ENCODE measurements at places on chromosomes 5 and 9.

GRCh38 chr5:79847561-79847960 is 143.5 kb downstream of the MTX3 start:
- DNase-seq: no peak

GRCh38 chr5:98563885-98564653 is 209.4 kb upstream of the RGMB start:
- DNase-seq: no peak

- DNase-seq: no peak
These were observed 228.2 kb upstream of the TYRP1 start for GRCh38 chr9:12464910-12465512.

- no peak for DNase-seq
These were observed 15.6 kb upstream of the TRIO start for GRCh38 chr5:14127587-14127986.

GRCh38 chr9:105047742-105048041 is 119.7 kb upstream of the ABCA1 start:
- DNase-seq: no peak

GRCh38 chr9:33467526-33467925 is 6.2 kb downstream of the NOL6 start:
- no peak for DNase-seq

DNA sequence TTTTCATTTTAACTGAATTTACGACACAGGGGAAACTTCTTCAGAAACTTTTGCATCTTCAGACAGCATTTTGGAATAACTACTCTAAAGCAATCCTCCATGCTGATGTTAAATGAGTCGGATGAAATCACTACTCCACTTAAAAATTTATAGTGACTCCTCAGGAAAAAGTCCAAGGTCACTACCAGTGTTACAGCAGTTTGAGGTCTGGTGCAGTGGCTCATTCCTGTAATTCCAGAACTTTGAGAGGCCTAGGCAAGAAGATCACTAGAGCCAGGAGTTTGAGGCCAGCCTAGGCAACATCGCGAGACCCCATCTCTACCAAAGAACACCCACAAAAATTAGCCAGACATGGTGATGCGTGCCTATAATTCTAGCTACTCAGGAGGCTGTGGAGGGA is 5.9 kb upstream of the GAS1 start:
- no peak for DNase-seq

GRCh38 chr5:87079219-87079618 is 188.5 kb upstream of the RASA1 start:
- no peak for DNase-seq

GRCh38 chr5:115289104-115289503 is 7.3 kb downstream of the CCDC112 start:
- DNase-seq: no peak

DNA sequence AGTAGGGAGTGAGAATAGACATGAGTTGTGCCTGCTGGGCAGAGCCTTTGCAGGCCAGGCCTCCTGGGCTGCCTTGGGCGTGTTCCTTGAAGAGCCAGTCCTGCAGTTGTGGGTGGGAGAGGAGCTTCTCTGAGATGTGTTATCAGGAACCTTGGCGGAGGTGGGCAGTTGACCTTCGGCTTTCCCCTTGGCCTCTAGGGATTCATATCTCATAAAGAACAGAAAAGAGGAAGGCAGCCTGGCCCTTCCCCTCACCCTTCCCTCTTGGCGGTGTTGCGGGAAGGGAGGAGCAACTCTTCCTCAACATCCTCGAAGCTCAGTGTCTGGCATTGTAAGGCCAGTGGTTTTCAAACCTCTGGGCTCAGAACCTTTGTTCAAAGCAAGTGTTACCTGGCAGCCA is 59.2 kb downstream of the DAPK1 start:
- DNase-seq: no peak

- no peak for DNase-seq
These were observed 4.3 kb downstream of the FAM174A start for GRCh38 chr5:100539519-100539918.

- no peak for DNase-seq
These were observed 5.2 kb downstream of the IL13 start for GRCh38 chr5:132662925-132663770.

GRCh38 chr5:114402206-114402605 is 40.3 kb downstream of the KCNN2 start:
- DNase-seq: no peak

GRCh38 chr9:89527084-89527483 is 29.2 kb upstream of the SEMA4D start:
- DNase-seq: no peak

DNA sequence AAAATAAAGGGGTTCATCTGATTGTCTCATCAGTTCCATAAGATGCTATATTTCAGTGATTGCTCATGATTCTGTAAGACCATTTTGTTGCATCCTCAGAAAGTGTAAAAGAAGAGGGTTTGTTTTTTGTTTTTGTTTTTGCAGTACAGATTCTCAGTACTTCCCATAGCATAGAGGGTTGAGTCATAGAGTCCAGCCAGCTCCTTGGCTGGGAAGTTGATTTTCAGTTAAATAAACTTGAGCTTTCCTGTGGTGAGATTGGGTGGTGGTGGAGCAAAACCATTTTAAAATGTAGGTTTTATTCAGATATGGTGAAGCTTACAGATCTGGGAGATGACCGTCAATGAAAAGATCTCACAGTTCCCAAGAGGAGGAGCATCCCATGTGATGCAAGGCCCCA is 48.2 kb downstream of the DAPK1 start:
- DNase-seq: no peak

- no peak for DNase-seq
These were observed 209.6 kb downstream of the SEMA6A start for GRCh38 chr5:116365006-116365496.

- no peak for DNase-seq
These were observed 206.0 kb upstream of the PRR16 start for GRCh38 chr5:120258123-120258522.

GRCh38 chr9:118577121-118577520 is 792.1 kb downstream of the BRINP1 start:
- no peak for DNase-seq

DNA sequence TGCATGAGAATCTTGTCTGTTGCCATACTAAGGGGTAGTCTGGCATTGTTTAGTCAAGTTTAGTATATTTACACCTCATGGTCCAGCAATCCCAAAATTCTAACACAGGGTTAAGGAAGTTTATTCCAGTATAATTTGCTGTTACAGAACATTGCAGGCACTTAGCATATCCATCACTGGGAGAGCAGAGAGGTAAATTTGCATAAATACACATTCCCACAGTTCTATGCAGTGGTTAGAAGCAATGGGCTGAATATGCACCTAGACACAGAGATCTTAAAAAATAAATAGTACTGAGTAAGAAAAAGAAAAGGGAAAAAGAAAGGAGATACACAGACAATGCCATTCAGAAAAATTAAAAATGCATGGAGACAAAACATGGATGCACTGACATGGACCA is 692.3 kb upstream of the MEF2C start:
- no peak for DNase-seq

DNA sequence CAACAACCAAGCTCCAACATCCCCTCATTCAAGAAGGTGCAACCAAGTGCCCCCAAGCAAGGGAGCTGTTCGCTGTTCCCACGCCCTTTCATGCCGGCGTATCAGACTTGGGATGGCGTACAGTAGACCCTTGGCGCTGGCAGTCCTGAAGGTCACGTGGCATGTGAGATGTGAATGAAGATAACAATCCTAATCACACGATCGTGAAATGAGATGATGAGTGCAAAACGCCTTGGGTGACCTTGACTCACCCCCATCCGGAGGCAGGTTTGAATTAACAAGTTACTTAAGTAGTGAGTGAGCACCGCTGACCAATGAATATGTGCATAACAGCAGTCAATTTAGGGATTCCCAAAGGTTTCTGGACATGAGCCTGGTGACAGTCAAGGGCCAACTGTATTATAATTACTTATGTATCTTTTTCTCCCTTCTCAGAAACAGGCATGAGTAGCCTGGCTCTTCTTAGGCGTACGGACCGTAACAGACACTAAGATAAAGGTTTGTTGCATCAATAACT is 150.2 kb downstream of the TTLL11 start:
- no peak for DNase-seq

- DNase-seq: no peak
These were observed 243.5 kb downstream of the ENC1 start for GRCh38 chr5:74396913-74397622.

DNA sequence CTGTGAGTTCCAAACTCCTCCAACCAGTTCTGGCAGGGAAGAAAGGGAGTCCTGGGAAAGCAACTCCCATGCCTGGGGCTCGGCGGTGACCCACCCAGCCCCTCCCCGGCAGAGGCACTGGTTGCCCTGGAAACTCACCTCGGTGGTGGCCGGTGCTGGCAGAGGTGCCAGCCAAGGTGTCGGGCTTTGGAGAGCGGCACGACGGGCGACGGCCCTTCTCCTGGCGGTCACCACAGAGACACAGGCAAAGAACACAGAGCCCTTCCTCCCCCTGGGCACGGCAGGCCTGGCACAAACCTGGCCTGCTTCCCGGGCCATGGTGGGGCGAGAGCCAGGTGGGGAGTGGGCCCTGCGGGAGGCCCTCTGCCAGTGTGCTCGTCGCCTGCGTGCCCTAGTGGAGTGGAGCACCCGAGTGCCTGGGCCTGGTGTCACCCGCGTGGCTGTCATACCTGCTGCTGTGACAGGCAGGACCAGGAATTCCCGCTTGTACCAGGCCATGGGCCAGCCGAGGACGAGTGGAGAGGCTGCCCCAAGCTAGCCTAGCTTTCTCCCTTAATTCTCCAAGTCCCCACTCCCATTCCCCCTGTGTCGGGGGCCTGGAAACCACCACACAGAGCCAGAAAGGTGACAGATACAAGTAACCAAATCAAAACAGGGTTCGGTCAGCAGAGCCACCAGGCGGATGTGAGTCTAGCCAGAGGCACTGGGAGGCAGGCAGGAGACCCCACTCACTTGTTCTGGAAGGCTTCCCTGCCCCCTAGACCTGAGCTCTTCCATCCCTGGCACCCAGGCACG is 8.2 kb upstream of the RALGDS start:
- DNase-seq: no peak

GRCh38 chr5:16690243-16690852 is 73.6 kb upstream of the RETREG1 start:
- no peak for DNase-seq

- no peak for DNase-seq
These were observed 845.9 kb downstream of the MAT2B start for GRCh38 chr5:164351245-164351834.

DNA sequence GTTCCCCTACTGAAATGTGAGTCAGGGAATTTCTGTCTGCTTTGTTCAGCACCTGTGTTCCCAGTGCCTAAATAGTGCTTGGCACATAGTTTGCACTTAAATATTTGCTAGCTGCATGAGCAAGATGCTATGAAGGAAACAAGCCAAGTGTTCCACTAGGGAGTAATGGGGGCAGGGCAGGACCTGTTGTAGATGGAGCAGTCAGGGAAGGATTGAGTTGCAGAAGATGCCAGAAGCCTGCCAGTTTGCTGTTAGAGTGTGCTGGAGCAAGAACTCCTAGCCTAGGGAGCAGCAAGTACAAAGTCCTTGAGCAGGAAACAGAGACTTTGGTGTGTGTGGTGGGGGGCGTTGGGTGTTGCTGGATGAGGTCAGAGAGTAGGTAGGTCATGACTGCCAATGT is 87.5 kb downstream of the DAB2IP start:
- DNase-seq: no peak

DNA sequence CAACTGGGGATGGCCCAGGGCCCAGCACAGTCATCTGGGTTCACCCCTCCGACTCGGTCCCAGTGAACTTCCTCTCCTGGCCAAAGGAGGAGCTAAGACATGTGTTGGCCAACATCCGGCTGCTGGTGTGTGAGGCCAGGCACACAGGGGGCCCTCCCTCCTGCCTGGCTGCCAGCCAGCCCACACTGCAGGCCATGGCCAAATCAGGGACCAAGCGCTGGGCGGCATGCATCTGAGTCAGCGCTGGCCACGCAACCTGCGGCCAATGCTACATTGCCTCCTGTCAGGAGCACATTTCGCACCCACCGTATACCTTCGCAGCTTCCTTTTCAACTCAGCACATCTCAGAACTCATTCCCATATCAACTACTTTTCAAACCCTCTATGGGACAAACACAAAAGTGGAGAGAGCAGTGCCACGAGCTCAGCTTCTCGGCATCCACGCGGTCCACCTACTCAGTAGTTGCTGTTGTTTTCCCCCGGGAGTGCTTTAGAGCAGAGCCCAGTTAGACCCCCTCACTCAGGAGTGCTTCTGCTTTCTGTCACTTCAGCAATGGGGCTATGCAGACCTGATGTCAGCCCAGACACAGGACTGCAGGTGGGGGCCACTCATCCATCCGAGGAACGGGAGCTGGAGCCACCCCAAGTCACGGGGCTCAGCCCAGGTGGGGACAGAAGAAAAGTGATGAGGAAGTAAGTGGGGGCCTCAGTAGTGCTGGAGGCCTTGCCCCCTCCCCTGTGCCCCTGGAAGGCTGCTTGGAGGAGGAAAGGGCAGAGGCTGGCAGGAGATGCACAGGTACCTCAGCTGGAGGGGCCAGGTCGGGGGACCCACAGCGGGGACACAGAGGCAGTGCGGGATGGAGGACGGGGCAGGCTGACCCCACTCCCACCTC is 13.9 kb downstream of the NINJ1 start:
- no peak for DNase-seq

DNA sequence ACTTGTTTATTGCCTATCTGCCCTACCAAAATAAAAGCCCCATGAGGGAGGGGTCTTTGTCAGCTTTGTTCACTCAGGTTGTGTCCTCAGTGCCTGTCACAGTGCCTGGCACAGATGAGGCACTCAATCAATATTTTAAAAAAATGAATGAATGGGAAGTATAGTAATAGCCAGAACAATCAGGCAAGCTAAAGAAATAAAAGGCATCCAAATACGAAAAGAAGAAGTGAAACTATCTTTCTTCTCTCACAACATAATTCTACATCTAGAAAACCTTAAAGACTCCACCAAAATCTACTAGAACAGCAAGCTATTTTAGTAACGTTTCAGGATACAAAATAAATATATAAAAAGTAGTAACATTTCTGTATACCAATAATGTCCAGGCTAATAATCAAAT is 37.8 kb upstream of the C5orf63 start:
- DNase-seq: no peak

DNA sequence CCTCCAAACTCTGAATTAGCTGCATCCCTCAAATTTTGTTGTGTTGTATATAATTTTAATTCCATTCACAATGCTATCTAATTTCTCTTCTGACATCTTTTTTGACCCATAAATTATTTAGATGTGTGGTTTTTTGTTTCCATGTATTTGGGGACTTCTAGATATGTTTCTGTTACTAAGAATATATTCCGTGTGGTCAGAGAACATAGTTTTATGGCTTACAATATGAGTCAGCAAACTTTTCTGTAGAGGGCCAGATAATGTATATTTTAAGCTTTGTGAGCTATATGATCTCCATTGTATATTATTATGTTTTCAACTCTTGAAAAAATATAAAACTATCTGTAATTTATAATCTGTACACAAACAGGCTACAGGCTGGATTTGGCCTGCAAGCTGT is 33.4 kb downstream of the MVB12B start:
- DNase-seq: no peak

GRCh38 chr9:15276328-15276938 is 30.6 kb downstream of the TTC39B start:
- DNase-seq: no peak

GRCh38 chr5:164220522-164220921 is 715.1 kb downstream of the MAT2B start:
- DNase-seq: no peak

All from stimulated activated CD4-positive, alpha-beta T cell treated with anti-CD3 and anti-CD28 coated beads, Interleukin-15, amount 100 ng/mL, for 1 hour (primary cell).